NCI-H2081 treated with DMSO at 0.1 percent for 48 hours (cell line): ENCODE measurements at places on chromosomes 6 and 20.

- DNase-seq: no peak
These were observed at the start of gene NTSR1 for GRCh38 chr20:62708591-62709536. NTSR1 (plus strand) TSS chr20:62708836; CDS start chr20:62709208, 372 bp downstream.

GRCh38 chr20:64058536-64058935 lies 4.5 kb upstream of the TCEA2 start:
- no peak for DNase-seq

DNA sequence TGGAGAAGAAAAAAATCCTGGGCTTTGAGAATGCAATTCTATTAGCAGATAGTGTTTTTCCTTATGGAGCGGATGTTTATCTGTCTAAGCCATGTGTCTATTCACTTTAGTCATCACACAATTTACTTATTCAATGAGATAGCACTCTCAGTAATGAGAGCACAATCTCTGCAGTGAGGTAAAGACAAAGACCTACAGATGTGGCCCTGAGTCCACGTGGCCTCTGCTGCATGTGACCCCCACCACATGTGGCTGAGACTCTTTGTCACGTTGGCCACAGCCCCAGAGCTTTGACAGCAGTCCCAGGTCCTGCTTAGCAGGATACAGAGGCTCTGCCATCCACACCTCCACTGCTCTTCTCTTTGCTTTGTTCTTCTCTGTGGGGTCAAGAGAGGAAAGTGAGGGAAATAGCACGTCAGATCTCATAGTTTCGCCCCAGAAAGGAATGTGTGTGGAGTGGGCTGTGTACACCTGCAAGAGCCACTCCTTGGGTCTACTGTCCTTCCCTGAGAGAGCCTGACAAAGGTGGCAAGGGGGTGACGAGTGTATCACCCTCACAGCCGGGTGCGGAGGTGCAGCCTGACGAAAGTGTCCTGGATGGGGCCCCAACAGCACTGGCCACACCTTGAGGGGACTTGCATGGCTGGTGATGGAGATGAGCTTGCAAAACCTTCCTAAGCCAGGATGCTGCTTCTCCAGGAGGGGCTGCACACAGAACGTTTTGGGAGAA lies 40.7 kb downstream of the ZNF831 start:
- no peak for DNase-seq

DNA sequence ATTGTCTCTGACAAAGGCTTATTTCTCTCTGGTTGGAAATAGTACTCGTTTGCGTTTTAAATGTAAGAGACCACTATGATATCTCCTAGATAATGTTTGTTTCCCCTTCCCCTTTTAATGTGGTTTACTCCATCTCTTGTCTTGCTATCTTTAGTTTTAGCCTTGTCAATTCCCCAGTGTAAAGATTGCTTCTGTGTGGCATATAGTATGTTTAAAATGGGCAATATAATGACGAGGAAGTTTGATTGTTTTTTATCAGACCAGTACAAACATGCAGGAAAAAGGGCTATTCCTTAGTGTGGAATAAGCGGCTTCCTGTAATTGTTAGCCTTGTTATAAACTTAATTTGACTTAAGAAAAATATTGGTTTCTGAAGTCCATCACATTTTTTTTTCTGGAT lies 3.1 kb downstream of the QKI start:
- no peak for DNase-seq

DNA sequence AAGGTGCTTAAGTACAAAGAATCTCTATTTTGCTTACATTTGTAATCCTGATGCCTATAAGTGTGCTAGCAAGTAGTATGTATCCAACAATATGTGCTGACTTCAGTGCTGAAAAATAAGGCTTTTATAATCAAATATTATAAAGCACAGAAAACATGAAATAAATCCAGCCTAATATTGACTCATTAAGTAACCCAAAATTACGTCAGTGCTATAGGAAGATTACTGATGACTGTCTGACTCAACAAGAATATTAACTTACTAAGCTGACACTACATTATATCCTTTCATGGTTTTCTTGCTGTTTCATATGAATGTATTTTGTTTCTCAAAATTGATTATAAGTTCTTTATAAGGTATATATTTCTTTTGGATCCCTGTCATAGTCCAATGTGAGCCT lies 76.1 kb downstream of the ME1 start:
- DNase-seq: no peak

- DNase-seq: no peak
These were observed 100.7 kb downstream of the RIN2 start for GRCh38 chr20:19858466-19859371.
